Left kidney (tissue), 8 donors: ENCODE measurements at places on chromosomes 1 and 21. TPM values are rescaled to one million over a fixed set of nuclear protein-coding genes. Genes with fewer than 3 reads are reported as not detected.

DNA sequence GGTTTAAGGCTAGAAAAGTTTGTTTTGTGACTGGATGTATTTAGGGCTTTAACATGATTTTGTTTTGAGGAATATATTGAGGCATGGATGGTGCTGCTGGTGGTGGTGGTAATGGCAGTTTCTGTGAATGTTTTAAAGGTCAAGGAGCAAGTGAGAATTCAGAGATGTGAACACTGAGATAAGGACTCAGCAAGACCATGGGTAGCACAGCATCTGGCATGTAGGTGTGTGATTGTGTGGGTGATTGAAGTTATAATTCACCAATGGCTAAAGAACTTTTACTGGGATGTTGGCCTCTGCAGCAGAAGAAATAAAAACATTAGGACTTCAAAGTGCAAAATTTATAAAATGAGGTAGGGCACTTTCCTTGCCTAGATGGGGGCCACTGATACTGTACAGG, 65.9 kb downstream of the MACF1 start:
- no peak for DNase-seq

DNA sequence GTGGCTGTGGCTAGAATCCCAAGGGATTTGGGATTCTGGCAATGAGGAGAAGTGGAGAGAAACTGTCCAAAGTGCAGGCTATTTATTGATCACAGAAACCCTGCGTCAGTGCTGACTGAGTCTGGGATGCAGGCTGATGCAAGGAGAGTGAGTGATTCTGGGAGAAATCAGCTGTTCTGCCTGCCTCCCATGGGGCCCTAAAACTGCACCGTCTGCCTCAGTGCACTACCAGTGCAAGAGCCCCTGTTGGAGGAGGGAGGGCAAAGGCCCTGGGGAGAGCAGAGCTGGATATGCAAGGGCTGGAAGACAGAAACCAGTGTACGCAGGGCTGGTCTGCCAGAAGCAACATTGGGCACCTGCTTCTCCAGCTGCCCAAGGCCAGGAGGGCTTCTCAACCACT, 42.6 kb downstream of the C1orf198 start:
- DNase-seq: no peak

GRCh38 chr1:204360314-204360713, 585 bp upstream of the PLEKHA6 start:
- DNase-seq: no peak

GRCh38 chr1:16085522-16085921, 12.1 kb upstream of the FAM131C start:
- DNase-seq: no peak

GRCh38 chr1:236185687-236186086, 43.3 kb downstream of the GPR137B start:
- no peak for DNase-seq

GRCh38 chr1:224499204-224499603, 64.6 kb upstream of the WDR26 start:
- no peak for DNase-seq

DNA sequence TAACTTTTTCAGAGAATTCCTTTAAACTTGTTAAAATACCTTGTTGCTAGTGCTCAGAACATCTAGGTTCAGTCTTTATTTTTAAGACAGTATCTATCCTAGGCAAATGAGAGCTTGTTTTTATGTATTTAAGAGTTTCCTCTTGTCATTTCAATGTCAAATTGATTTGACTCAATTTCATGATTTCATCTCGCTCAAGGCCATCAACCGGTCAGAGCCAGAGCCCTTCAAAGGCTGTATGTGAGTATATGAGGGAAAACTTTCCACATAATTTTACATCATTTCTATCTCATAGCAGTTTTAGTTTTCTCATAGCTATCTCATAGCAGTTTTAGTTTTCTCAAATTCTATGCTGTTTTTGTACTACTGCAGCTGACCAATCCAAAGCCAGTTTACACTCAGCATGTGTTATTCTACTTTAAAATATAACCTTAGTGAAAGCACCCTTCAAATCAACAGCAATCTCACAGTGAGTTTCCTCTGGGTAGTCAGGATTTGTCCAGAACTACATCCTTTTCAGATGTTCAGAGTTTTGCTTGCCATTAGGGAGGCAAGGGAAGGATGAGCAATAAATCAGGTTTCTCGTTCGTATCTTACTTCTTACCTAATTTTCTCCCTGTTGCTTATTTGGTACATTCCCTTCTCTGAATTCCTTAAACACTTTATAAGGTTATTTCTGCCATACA, 12.7 kb downstream of the HNRNPU start:
- no peak for DNase-seq

GRCh38 chr1:10257851-10258250, 47.5 kb downstream of the KIF1B start:
- DNase-seq: no peak

- DNase-seq: no peak
Measured at GRCh38 chr21:20265707-20266440, 732.3 kb upstream of the NCAM2 start.

- DNase-seq: no peak
Measured at GRCh38 chr1:62241371-62242131, 46.9 kb downstream of the L1TD1 start.

DNA sequence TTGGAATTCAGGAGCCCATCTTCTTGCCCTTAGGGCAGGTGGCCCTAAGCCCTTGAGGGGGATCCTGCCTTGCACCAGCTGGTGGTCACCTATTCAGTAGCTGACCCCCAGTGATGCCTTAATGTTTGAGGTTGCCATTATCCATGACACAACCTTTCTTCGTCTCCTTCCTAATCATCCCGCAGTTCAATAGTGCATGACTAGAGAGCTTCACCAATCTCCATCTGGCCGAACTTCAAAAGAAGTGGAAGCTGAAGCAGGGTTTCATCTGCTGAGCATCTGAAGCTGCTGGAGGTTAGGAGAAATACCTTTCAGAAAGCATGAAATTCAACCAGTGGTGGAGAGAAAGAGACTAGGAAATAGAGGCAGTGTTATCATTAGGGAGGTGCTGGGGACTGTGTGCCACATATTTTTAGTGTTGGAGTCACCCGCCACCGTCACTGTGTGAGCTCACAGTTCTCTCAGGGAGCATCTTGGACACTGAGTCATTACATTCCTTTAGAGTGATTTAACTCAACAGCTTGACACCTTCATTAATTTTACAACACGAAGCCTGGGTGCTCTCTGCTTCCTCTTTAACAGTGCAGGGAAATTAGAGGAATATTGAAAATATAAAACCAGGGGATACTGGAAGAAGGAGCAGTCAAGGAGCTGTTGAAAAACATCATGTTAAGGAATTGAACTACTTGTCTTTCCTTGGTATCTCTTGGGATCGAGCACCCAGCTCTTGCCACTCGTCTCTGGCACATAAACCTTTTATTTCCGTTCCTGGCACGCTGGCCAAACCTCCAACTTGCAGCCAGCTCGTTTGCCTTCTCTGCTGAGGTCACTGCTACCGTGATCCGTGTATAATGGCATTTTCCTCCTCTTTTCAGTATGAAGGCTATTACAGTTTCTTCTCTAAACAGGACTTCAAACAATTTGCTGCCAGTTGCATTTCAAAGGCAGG, 53.6 kb downstream of the PEX14 start:
- no peak for DNase-seq

GRCh38 chr1:8666389-8667167, 150.9 kb downstream of the RERE start:
- no peak for DNase-seq

GRCh38 chr1:43821471-43821870, 112.1 kb upstream of the ARTN start:
- no peak for DNase-seq

DNA sequence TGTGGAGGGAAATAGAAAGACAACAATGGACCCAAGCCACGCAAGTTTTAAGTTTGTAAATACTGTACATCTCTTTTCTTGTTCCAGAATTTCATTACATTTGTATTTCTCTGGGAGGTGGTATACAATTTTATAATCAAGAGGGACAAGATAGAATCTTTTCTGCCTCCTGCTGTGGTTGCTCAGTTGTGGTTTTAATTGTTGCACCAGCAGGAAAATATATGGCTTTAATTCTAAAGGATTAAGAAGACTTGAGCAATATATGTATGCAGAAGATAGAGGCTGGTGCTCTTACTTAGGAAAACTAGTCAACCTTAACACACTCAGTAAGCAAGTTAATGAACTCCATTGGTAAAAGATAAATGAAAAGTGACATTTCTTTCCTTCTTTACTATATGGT, 19.8 kb upstream of the ASB17 start:
- no peak for DNase-seq

DNA sequence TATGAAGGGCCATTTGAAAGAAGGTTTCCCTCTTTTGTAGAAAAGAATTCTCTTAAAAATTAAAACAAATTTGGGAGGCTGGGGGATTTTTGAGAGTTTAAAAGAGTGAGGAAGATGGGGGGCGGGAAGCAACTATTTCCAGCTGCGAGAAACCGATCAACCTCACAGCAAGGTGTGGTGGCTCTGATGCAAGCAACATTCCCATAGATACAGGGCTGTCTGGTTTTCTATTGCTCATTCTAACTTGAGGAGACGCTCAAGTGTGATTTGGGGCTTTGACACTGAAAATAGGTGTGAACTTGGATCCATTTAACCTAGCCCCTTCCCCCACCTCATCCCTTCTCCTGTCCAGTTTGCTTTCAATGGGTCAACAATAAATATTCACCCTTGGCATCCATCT, 7.2 kb downstream of the RUNX1 start:
- no peak for DNase-seq

DNA sequence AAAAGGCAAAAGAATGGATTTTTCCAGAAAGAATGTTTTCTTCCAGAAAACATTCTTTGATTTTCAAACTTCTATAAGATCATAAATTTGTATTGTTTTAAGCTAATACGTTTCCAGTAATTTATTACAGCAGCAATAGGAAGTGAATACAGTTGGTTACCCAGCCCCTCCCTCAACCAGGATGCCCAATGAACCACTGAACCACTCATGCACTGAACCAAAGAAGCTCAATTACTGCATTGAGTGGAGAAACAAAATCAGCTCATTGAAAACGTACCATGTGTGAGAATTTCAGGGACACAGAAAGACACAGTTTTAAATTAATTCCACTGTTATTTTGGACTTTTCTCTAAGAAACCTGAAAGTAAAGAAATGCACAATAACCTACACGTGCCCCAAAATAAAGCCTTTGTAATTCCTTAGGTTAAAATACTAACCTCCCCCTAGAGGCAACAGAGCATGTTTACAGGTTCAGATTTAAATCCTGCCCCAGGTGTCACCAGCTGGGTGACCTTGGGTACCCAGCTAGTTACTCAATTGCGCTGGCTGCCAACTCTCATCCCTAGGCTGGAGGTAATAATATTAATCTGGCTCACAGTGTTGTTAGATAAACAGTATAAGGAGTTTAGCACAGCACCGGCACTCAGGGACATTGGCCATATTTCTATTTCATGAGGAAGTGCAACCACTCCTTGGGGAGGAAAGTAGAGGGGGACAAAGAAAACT, 111.7 kb downstream of the NMNAT2 start:
- DNase-seq: no peak

GRCh38 chr1:160083968-160084770, 2.8 kb downstream of the KCNJ9 start:
- peak; percentile 74 for DNase-seq

- no peak for DNase-seq
Measured at GRCh38 chr1:208077232-208078075, 166.5 kb upstream of the CD34 start.

DNA sequence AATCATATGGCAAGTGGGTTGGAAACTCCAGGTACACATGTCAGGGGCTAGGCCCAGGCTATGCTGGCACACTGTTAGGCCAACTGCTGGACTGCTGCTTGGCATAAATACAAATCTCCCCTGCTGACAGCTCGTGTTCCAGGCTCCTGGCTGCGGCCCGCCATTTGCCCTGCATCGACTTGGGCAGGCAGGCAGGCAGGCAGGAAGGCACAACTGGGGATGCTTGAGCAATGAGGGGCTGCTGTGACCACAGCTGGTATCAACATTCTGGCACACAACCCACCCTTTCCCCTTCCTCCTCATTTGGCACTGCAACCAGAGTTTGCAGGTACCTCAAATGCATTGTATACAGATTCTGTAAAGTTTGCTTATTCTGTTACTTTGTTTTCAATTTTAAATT, 53.2 kb downstream of the SAMSN1 start:
- DNase-seq: no peak

GRCh38 chr1:192952646-192953045, 106.5 kb downstream of the UCHL5 start:
- no peak for DNase-seq

DNA sequence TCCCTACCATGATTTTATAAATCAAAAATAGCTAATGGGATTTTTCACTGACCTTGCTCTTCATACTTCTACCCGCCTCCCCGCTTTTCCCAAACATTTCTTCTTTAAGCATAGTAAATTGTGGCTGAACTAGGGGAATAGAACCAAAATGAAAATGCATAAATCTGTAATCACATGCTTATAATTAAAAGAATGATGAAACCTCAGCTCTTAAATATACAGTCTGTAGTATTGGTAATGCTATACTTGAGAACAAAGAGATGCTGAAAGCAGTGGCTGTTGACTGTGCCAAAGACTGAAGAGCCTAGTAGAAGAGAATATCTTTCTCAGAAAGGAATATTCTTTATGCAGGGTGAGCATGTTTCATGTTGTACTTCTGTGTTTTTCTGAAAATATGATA, 249.1 kb downstream of the GREM2 start:
- DNase-seq: no peak

DNA sequence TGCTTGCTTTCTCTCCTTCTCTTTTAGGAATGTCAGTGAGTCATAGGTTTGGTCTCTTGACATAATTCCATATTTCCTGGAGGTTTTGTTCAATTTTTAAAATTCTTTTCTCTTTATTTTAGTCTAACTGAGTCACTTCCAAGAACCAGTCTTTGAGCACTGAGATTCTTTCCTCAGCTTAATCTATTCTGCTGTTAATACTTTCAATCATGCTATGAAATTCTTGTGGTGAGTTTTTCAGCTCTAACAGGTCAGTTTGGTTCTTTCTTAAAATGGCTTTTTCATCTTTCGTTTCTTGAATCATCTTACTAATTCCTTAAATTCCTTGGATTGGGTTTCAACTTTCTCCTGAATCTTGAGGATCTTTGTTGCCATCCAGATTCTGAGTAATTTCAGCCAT, 321.0 kb downstream of the PTBP2 start:
- DNase-seq: no peak

GRCh38 chr1:244173769-244174168, 122.7 kb downstream of the ZBTB18 start:
- no peak for DNase-seq

DNA sequence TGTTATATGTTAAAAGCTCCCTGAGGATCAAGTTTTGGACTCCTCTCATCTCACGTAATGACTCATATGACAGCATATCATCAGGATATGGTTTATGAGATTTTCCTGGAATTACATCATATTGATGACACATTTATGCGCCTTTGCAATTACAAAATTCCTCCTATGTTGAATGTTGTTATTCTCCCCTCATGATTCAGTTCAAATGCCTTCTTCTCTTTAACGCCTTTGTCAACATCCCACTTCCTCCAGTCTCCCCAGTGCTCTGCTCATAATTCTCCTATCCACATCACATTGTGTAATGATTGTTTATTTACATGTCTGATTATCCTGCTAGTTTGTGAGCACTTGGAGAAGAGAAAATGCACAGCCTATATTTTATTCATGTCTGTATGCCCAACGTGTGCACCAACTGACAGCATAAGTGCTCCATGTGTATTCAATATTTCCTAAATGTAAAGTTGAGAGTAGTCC, 80.9 kb upstream of the BACH1 start:
- no peak for DNase-seq

The SPATA1 gene
- 4.2 TPM for polyA plus RNA-seq

The DCDC2B gene
- 1.9 TPM for polyA plus RNA-seq

The CNIH3 gene
- polyA plus RNA-seq: 10.5 TPM

The TIE1 gene
- polyA plus RNA-seq: 47.3 TPM

The PTGER3 gene
- polyA plus RNA-seq: 43.8 TPM

The SPRR3 gene
- polyA plus RNA-seq: not detected

The CFAP126 gene
- polyA plus RNA-seq: 15.2 TPM

The ALG14 gene
- 9.5 TPM for polyA plus RNA-seq

The SLC45A1 gene
- 2.8 TPM for polyA plus RNA-seq

The SPATA46 gene
- polyA plus RNA-seq: 2.2 TPM

The NKAIN1 gene
- 3.4 TPM for polyA plus RNA-seq
